Melanocyte of skin (primary cell): ENCODE measurements at places on chromosomes 2 and 18. TPM values are rescaled to one million over a fixed set of nuclear protein-coding genes. Genes with fewer than 3 reads are reported as not detected.

SULT1C2 gene
- 6.9 and 9.6 TPM in 2 replicates for total RNA-seq

ARHGAP25 gene
- total RNA-seq: 0.34 and 1.5 TPM in 2 replicates

DLGAP1 gene
- total RNA-seq: 37.6 and 47.8 TPM in 2 replicates

RMC1 gene
- total RNA-seq: 32.0 and 37.8 TPM in 2 replicates

IGFBP5 gene
- total RNA-seq: 1.1 and 1.4 TPM in 2 replicates

IL1R1 gene
- total RNA-seq: 5.7 and 5.9 TPM in 2 replicates

ELOA2 gene
- not detected in 2 replicates for total RNA-seq

TMEM185B gene
- 19.6 and 36.3 TPM in 2 replicates for total RNA-seq

FSHR gene
- not detected in 2 replicates for total RNA-seq

LAMA3 gene
- under 0.01 and 0.31 TPM in 2 replicates for total RNA-seq
